ENCODE measurements at places on chromosomes 16 and 17.
A peak's percentile ranks its signal among the peaks of the same experiment; 100 is the strongest.

GRCh38 chr17:33803686-33804085 lies 451.4 kb upstream of the CCL2 start:
- no peak for DNase-seq

DNA sequence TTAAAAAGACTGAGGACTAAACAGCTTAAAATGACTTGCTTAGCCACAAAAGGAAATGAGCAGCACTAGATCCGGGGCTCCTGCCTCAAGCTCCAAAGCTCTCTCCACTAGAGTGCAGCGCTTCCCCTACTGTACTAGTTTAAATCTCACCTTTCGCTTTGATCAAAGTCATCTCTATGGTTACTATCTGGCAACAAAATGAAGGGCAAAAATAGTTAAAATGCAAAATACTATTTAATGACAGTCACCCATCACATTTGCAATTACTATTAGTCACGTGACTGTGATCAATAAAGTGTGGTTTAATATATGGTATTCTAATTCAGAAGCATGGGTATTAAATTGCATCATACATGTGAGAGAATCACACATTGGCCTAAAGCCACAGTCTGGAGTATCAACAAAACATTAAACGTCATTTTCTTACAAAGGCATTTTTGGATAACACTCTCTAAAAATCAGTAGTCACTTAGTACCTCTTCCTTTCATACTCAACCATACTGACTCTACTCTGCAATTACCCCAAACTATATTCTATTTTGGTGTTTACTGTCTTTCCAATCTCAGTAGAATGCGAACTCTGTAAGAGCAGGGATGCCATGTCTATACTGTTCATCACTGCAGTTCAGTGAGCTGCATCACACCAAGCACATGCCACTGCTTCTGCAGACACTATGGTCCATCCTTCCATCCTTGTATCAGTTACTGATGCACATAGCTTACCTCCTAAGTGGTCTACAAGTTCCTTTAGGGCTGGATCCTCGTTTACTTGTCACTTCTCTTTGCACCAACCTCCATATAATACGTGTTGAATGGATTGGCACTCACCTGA lies 6.2 kb downstream of the PSMD12 start:
- DNase-seq, result no peak

GRCh38 chr17:82632451-82632850 lies 15.8 kb downstream of the WDR45B start:
- no peak for DNase-seq

- no peak for DNase-seq
Measured at GRCh38 chr16:66858740-66859396, 14.7 kb downstream of the CA7 start.

GRCh38 chr16:80023865-80024264 lies 423.3 kb upstream of the MAF start:
- DNase-seq, result no peak

- DNase-seq, result no peak
Measured at GRCh38 chr17:76912421-76913164, 44.4 kb downstream of the MGAT5B start.

- DNase-seq, result no peak
Measured at GRCh38 chr17:29962656-29963055, 21.2 kb downstream of the EFCAB5 start.

DNA sequence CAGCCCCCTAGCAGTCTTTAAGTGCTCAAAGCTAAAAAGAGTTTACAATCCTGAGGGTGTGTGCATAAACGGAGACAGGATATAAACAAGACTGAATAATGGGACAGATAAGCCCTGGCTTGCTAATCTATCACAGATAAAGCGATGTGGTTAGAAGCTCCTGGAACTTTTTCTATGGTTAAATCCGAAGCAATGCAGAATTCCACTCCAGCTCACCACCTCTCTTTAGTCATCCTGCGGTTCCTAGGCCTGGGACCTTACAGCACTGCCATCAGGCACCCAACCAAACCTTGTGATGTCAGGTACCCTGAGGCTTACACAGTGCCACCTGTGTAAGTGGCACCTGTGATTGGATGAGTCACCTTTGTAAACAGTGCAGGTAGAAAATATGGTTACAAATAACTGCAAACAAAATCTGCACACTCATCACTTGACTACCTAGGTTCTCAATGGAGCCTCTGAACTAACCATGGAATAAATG lies 31.5 kb upstream of the B4GALNT2 start:
- no peak for DNase-seq

- no peak for DNase-seq
Measured at GRCh38 chr17:30547778-30548573, 70.8 kb downstream of the GOSR1 start.

DNA sequence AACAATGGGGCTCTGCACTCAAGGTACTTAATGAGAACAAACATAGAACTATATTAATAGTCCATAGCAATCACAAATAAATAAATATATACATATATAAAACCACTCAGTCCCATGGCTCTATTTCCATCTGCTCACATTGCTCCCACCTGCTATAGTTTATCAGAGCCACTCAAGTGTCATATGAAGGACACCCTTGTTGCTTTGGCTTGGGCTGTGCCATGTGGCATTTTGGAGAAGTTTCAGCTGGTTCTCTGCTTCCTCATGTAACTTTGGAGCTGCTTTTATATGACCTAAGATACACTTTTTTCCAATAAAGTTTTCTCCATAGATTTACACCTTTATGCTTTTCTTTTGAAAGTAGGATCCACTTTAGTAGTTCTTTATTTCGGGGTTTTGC lies 126.4 kb downstream of the KCNJ2 start:
- DNase-seq, result no peak

GRCh38 chr17:44983563-44983962 lies 15.5 kb upstream of the C1QL1 start:
- DNase-seq, result no peak

DNA sequence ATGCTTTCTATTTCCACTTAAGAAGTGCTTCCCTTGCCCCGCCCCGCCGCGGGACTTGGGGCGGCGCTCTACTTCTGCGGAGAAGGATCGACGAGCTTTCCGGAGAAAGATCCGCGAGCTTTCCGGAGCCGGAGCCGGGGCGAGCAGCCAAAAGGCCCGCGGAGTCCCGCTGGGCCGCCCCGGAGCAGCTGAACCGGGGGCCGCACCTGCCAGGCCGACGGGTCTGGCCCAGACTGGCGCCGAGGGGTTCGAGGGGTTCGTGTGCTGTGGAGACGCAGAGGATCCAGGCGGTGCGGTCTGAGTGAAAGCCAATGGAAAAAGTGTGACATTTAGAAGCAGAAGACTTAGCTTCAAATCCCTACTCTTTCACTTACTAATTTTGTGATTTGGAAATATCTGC lies 50.8 kb downstream of the TBC1D26 start:
- no peak for DNase-seq

- DNase-seq, result peak; percentile 37
Measured at GRCh38 chr16:66650707-66651473, 45.7 kb downstream of the CMTM4 start.

- DNase-seq, result no peak
Measured at GRCh38 chr16:88780142-88781062, 4.6 kb downstream of the PIEZO1 start.

DNA sequence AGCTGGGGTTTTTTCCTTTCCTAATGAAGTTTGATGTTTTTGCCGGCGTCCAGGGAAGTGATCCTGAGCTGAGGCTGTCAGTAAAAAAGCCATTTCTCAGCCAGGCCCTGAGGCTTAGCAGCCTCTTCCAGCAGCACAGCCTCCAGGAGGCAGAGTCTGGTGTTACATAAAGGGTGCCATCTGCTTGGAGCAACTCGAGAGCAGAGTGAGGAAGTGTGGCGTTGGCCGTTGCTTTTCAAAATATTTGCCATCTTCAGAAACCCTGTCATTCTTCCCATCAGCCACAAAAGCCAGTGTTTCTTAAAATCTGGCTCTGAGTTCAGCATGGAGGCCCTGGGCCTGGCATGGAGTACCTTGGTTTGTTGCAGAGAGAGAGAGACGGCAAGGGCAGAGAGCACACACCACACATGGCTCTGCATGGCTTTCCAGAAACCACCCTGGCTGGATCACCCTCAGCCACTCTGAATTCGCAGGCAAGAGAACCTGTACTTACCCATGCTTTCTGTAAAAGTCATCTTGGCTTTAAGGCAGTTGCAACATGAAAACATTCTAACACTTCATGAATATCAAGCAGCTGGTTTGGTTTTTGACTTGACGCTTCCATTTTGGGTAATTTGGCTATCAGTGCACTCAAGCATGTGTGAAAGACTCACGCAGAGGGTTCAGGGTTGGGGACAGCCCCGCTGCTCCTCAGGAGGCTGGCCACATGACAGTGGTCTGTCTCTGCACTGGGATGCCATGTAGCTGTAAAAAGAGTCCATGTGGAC lies 21.0 kb downstream of the PMM2 start:
- DNase-seq, result no peak

DNA sequence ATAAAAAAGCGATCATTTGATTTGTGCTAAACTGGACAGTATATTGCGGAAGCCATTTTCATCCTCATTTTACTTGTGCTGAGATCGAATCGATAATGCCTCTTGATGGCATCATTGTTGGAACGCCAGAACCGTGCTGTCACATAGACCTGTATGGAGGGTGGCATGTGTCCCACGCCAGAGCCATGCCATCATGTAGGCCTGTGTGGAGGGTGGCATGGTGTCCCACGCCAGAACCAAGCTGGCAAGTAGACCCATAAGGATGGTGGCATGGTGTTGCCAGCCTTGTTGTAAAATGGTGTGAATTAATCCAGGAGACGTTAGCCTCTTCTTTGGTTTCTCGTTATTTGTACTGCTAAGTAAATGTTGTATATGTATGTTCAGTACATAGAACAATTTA lies 222.7 kb upstream of the CHMP6 start:
- DNase-seq, result no peak

Data from hypothalamus (tissue), 51 donors.